MCF 10A (cell line): ENCODE measurements at places on chromosomes 2 and 18.
A peak's percentile ranks its signal among the peaks of the same experiment; 100 is the strongest.

DNA sequence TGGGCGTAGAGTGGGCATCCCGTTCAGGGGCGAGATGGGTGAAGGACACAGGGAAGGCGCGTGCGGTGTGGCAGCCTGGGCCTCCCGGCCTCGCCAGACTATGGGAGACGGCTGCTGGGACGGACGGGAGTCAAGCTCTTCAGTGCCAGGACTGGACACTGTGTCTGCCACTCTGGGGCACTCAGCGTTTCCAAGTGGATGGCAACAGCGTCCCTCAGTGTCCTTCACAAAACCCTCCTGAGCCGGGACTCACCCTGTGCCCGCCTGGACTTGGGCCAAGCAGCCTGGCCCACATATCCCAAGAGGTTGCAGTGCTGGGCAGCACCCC lies 16.3 kb upstream of the BOK start:
- no peak for DNase-seq
- no peaks in the 10 kb centered on the region for H3K36me3 ChIP-seq
- H3K27me3 ChIP-seq: no peaks in the 10 kb centered on the region
- H3K4me1 ChIP-seq: no peaks in the 10 kb centered on the region
- no peak overlapping the region for H3K27ac ChIP-seq
- peak overlapping the region; percentile 7 for H3K4me3 ChIP-seq

DNA sequence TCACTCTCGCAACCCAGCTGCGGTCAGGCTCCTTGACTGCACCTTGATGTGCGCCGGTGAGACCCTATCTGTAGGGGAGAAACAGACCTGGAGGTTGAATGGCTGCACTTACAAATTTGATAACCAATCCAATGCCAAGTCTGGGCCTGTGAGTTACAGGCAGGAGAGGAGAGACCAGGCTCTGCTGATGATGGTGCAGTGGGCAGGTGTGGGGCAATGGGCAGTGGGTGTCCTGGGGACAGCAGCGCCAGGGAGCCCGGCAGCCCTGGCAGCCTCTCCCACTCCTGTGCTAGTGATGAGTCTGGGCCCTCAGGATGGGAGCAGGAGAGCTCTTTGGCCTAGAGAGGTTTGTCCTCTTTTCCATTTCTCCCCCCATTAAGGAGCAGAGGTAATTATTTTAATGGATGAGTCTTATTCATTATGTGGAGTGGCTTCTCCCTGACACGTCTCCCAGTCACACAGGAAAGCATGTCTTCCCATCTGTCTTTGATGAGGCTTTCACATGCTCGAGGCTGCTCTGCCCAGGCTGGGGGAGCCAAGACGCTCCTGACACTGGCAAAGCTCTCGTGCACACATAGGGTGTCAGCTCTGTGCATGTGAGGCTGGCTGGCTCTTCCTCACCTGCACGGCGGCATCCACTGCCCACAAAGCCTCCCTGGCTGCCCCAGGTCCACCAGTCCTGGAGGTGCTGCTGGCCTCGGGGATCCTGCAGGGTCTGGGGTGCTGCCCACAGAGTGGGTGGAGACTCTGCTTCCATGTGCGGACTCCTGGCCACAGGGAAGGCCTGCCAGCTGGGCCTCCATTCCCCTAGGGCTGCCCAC lies 10.0 kb upstream of the ALLC start:
- no peak overlapping the region for H3K27ac ChIP-seq
- no peaks in the 10 kb centered on the region for H3K27me3 ChIP-seq
- H3K4me3 ChIP-seq: no peak overlapping the region
- no peak for DNase-seq
- H3K36me3 ChIP-seq: no peaks in the 10 kb centered on the region

- no peaks in the 10 kb centered on the region for H3K36me3 ChIP-seq
- H3K4me1 ChIP-seq: no peaks in the 10 kb centered on the region
- no peak for DNase-seq
- H3K27ac ChIP-seq: no peak overlapping the region
These were observed 110.9 kb upstream of the CCDC150 start for GRCh38 chr2:196528486-196529223.

- H3K27me3 ChIP-seq: peaks cover 23% of the 10 kb centered on the region
- DNase-seq: peak; percentile 16
- H3K36me3 ChIP-seq: no peaks in the 10 kb centered on the region
- H3K4me1 ChIP-seq: peaks cover 11% of the 10 kb centered on the region
- H3K27ac ChIP-seq: peak overlapping the region; percentile 18
These were observed 126.3 kb upstream of the BCL2L11 start for GRCh38 chr2:110994250-110994961.

DNA sequence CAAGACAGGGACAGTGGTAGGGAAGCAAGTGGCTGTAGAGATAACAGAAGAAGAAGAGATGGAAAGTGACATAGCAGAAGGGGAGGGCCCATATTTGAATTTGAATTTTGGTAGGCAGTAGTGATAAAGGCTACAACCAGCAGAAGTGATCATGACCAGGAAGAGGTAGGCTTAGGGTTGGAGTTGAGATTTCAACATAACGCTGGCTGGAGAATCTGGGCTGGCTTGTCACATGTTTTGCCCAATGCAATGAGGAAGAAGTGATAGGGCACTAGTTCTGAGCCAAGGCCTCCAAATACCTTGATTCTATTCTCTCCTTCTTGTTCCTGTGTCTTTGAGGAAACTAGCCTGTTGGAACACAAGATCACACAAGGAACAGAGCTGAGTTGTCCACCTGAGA lies 69.4 kb downstream of the SCG2 start:
- H3K4me1 ChIP-seq: peaks cover 15% of the 10 kb centered on the region
- DNase-seq: no peak
- no peaks in the 10 kb centered on the region for H3K36me3 ChIP-seq
- no peak overlapping the region for H3K27ac ChIP-seq
- H3K27me3 ChIP-seq: no peaks in the 10 kb centered on the region

DNA sequence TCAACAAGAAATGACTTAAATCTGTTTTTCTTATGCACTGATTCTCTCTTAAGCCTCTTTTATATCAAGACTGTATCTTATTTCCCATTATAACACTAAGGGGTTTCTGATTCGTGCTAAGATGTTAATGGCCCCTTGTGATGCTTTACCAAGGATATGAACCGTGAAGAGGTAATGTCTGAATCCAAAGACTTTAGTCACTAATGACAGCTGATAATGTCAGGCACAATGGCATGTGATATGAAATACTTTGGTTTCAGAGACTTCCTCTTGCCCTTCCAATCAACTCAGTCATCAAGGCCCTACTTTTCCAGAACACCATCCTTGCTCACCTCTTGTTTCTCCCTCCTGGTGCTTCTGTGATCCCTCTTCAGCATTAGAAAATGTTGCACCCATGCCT lies 262.8 kb downstream of the KCNE4 start:
- H3K27ac ChIP-seq: no peak overlapping the region
- H3K4me1 ChIP-seq: peaks cover 10% of the 10 kb centered on the region
- no peaks in the 10 kb centered on the region for H3K27me3 ChIP-seq
- no peak for DNase-seq
- H3K36me3 ChIP-seq: no peaks in the 10 kb centered on the region
- no peak overlapping the region for H3K4me3 ChIP-seq

- DNase-seq: peak; percentile 30
- H3K4me1 ChIP-seq: peaks cover 9% of the 10 kb centered on the region
- H3K36me3 ChIP-seq: no peaks in the 10 kb centered on the region
- H3K27ac ChIP-seq: no peak overlapping the region
- H3K27me3 ChIP-seq: no peaks in the 10 kb centered on the region
These were observed 34.9 kb downstream of the FAM110C start for GRCh38 chr2:11248-11941.

GRCh38 chr2:106812383-106812782 lies 73.6 kb downstream of the ST6GAL2 start:
- H3K36me3 ChIP-seq: no peaks in the 10 kb centered on the region
- no peak for DNase-seq
- H3K4me3 ChIP-seq: no peak overlapping the region
- H3K27ac ChIP-seq: no peak overlapping the region

GRCh38 chr18:49857708-49858107 lies 44.4 kb upstream of the ACAA2 start:
- no peak for DNase-seq
- no peaks in the 10 kb centered on the region for H3K36me3 ChIP-seq
- peaks cover 6% of the 10 kb centered on the region for H3K4me1 ChIP-seq
- no peak overlapping the region for H3K27ac ChIP-seq
- no peak overlapping the region for H3K4me3 ChIP-seq

DNA sequence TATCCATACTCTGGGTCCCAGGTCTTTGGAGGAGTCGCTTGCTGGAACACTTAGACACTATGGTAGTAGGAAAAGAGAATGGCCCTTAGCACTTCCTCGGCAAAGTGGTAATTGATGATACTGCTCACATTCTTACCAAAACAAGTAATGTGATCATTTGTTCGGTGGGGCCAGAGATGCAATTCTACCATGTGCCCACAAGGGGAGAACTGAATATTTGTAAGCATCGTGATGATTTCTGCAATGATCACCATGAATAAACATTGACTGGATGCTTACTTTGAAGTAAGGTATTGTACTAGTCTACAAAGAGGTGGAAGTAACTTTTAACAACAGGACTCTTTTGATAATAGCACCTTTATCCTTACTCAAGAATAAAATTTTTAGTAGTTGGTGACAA lies 109.7 kb downstream of the CD8B2 start:
- no peak for DNase-seq
- H3K4me1 ChIP-seq: no peaks in the 10 kb centered on the region
- no peaks in the 10 kb centered on the region for H3K36me3 ChIP-seq
- H3K4me3 ChIP-seq: no peak overlapping the region
- no peak overlapping the region for H3K27ac ChIP-seq

- DNase-seq: no peak
- H3K27me3 ChIP-seq: no peaks in the 10 kb centered on the region
- H3K4me3 ChIP-seq: no peak overlapping the region
- H3K4me1 ChIP-seq: no peaks in the 10 kb centered on the region
These were observed 159.3 kb downstream of the CYRIA start for GRCh38 chr2:16506366-16506765.

DNA sequence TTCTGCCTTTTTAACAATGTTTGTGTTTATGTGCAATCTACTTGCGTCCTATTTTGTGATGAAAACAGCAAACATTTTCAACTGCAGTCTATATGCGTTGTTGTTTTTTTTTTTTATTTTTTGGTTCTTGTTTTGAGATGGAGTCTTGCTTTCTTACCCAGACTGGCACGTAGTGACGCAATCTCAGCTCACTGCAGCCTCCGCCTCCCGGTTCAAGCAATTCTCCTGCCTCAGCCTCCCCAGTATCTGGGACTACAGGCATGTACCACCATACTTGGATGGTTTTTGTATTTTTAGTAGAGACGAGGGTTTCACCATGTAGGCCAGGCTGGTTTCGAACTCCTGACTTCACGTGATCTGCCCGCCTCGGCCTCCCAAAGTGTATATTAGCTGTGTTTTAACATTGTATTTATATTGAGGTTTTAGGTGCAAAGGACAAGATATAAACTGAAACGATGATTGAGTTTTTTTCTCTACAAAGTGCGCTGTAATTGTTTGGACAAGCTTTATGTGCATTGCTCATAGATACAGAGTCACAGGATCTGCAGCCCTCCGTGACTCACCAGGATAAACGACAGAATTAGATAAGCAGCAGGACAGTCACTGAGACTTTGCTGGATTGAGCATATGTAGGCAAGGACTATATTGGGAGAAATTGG lies 17.4 kb downstream of the CDH7 start:
- DNase-seq: peak; percentile 32
- peaks cover 49% of the 10 kb centered on the region for H3K27me3 ChIP-seq
- H3K4me1 ChIP-seq: peaks cover 5% of the 10 kb centered on the region
- no peak overlapping the region for H3K4me3 ChIP-seq

DNA sequence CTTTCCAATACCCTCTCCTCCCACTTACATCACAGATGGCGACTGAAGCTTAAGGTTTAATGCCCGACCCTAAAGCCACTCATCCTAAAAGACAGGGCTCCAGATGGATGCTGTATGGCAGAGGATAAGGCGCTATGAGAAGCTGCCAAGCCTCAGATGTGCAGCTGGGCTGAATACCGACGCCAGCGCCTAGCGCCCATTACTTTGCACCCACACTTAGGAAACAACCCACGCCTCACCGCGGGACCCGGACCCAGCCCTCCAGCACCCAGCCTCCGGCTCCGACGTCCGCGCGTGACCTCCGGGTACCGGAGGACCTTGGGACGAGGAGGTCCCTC lies 335 bp downstream of the TRAK2 start:
- no peak for DNase-seq
- H3K4me3 ChIP-seq: peak overlapping the region; percentile 96
- H3K27me3 ChIP-seq: no peaks in the 10 kb centered on the region
- H3K36me3 ChIP-seq: peaks cover 14% of the 10 kb centered on the region
- H3K4me1 ChIP-seq: peaks cover 8% of the 10 kb centered on the region

- no peak overlapping the region for H3K4me3 ChIP-seq
- peaks cover 9% of the 10 kb centered on the region for H3K4me1 ChIP-seq
- no peak for DNase-seq
- peaks cover 18% of the 10 kb centered on the region for H3K36me3 ChIP-seq
These were observed 262.2 kb downstream of the TWIST2 start for GRCh38 chr2:239109928-239110545.

GRCh38 chr18:27599202-27599829 lies 414.2 kb upstream of the CHST9 start:
- peaks cover 3% of the 10 kb centered on the region for H3K27me3 ChIP-seq
- peaks cover under 1% of the 10 kb centered on the region for H3K36me3 ChIP-seq
- H3K4me3 ChIP-seq: no peak overlapping the region
- H3K27ac ChIP-seq: no peak overlapping the region
- H3K4me1 ChIP-seq: peaks cover under 1% of the 10 kb centered on the region
- peak; percentile 65 for DNase-seq

DNA sequence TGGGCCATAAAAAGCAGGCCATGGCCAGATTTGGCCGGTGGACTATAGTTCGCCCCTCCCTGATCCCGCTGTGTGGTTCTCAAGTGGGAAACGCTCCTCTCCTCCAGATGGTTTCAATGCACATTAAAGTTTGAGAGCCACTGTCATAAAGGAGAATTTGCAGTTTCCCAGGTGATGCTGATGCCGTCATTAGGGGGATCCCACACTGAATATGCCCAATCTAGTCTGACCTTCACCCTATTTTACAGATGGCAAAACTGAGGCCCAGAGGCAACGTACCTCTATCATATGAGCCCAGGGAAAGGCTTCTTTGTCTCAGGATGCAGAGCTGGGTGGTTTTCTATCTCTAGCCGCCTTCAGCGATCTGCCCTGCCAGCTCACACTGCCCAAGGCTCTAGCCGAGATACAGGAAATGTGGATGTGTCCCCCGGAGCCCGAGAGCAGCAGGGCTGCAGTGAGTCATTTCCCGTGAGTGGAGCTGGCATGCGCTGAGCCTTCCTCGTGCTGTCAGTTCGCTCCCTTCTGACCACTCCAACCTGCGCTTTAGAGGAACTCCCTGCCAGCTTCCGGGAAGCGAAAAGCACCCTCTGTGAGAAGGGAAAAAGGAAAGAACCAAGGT lies 116.2 kb downstream of the SMAD7 start:
- H3K4me3 ChIP-seq: peak overlapping the region; percentile 67
- peak overlapping the region; percentile 85 for H3K27ac ChIP-seq
- H3K4me1 ChIP-seq: peaks cover 57% of the 10 kb centered on the region
- peak; percentile 96 for DNase-seq
- H3K27me3 ChIP-seq: no peaks in the 10 kb centered on the region

- no peaks in the 10 kb centered on the region for H3K4me1 ChIP-seq
- no peak for DNase-seq
- H3K36me3 ChIP-seq: no peaks in the 10 kb centered on the region
- no peak overlapping the region for H3K4me3 ChIP-seq
- H3K27ac ChIP-seq: no peak overlapping the region
These were observed 518.2 kb upstream of the ZEB2 start for GRCh38 chr2:145038041-145038525.

GRCh38 chr2:239283288-239283945 lies 117.4 kb downstream of the HDAC4 start:
- no peaks in the 10 kb centered on the region for H3K36me3 ChIP-seq
- H3K4me3 ChIP-seq: no peak overlapping the region
- no peak for DNase-seq
- H3K4me1 ChIP-seq: peaks cover 14% of the 10 kb centered on the region
- H3K27ac ChIP-seq: no peak overlapping the region
